ENCODE measurements at places on chromosomes 1 and 21.

DNA sequence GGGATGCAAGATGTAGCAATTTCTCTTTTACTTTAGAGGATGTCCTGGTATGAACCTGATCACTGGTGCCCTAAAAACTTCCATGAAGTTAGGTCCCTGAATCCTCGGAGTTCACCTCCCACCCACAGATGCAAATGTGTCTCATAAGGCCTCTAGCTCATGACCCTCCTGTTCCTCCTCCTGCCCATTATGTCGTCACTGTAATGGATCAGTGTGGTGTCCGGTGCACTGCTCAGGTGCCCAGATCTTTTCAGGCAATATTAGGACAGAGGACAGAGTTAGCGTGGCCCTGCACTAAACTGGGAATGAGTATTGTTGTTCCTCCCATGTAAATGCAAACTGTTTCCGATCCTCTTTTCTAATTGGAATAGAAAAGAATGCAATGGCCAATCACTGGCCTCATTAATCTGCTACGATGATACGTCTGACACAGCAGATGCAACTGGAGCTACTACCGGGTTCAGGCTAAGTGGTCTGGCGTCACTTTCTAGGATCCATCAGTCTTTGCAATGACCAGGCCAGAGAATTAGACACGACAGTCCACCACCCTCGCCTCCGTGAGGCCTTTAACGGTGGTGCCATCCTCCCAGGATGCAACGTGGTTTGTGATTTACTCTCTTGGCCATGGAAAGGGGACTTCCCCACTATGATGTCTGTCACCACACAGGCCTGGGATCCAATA lies 3.4 kb upstream of the COL6A2 start:
- H3K4me1 ChIP-seq, result peaks cover 10% of the 10 kb centered on the region
- H3K4me3 ChIP-seq, result no peak overlapping the region
- DNase-seq, result no peak
- H3K36me3 ChIP-seq, result peaks cover 3% of the 10 kb centered on the region
- peaks cover 4% of the 10 kb centered on the region for H3K27me3 ChIP-seq

DNA sequence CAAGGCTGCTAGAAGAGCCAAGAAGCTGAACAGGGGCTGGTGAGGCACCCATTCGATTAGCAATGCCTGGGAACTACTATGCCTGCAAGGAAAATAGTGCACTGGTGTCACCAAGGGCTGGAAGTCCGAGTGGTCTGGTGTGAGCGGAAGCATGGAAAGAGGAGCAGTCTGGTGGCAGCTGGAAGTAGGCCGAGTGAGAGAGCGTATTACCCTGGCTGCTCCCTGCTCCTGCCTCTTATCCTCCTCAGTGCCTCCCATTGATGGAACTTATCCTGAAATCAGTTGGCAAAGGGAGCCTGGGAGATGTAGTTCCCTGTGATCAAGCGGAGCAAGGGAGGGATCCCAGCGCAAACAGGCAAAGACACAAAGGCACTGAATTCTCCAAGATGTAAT lies 9.6 kb downstream of the SMAP2 start:
- peak overlapping the region; percentile 89 for H3K4me3 ChIP-seq
- H3K4me1 ChIP-seq, result peaks cover 61% of the 10 kb centered on the region
- H3K36me3 ChIP-seq, result peaks cover 2% of the 10 kb centered on the region
- H3K27me3 ChIP-seq, result no peaks in the 10 kb centered on the region

- H3K4me3 ChIP-seq, result no peak overlapping the region
- H3K27me3 ChIP-seq, result no peaks in the 10 kb centered on the region
- DNase-seq, result no peak
- H3K36me3 ChIP-seq, result no peaks in the 10 kb centered on the region
- H3K27ac ChIP-seq, result no peak overlapping the region
Measured at GRCh38 chr21:30620080-30620479, 347 bp upstream of the KRTAP20-4 start.

GRCh38 chr1:45004281-45004920 lies 6.7 kb downstream of the HECTD3 start:
- H3K27me3 ChIP-seq, result no peaks in the 10 kb centered on the region
- DNase-seq, result no peak
- H3K4me3 ChIP-seq, result no peak overlapping the region
- H3K36me3 ChIP-seq, result peaks cover 18% of the 10 kb centered on the region

- no peaks in the 10 kb centered on the region for H3K27me3 ChIP-seq
- no peak overlapping the region for H3K4me3 ChIP-seq
- peaks cover 19% of the 10 kb centered on the region for H3K4me1 ChIP-seq
- peaks cover 26% of the 10 kb centered on the region for H3K36me3 ChIP-seq
Measured at GRCh38 chr1:183543619-183544204, 46.5 kb downstream of the NCF2 start.

DNA sequence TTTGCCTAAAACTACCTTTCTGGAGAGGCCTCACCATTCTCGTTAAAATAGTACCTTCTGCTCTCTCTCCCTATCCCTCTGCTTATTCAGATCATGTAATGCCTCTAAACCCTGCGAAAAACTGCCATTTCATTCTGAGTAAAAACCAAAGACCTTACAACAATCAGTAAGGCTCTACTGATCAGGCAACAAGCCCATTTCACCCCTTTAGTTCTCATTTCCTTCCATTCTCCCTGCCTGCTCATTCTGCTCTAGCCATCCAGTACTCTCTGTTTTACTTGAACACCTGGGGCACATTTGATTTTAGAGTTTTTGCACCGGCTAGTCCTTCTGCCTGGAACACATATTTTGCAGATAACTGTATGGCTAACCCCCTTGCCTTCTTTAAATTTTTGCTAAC lies 187.8 kb downstream of the COQ8A start:
- no peak for DNase-seq
- H3K4me3 ChIP-seq, result no peak overlapping the region
- no peaks in the 10 kb centered on the region for H3K36me3 ChIP-seq
- no peak overlapping the region for H3K27ac ChIP-seq
- no peaks in the 10 kb centered on the region for H3K4me1 ChIP-seq

DNA sequence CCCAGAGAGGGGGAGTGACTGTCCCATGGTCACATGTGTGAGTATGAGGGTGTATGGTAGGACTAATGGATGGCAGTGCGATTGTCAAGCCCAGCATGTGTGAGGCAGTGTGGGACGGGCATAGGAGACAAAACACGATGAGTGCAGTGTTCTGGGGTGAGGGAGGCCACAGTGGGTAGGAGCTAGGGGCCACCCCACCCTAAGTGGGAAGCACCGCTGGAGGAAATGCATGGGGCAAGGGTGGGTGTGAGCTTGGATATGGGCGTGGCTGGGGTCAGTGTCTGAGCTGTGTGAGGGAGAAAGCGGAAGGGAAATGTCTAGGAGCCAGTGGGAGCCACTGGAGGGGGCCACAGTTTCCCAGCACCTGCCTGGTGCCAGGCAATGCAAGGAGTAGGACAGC lies 56.5 kb downstream of the FOXO6 start:
- H3K36me3 ChIP-seq, result no peaks in the 10 kb centered on the region
- H3K4me1 ChIP-seq, result peaks cover 2% of the 10 kb centered on the region
- no peak overlapping the region for H3K27ac ChIP-seq
- no peak for DNase-seq

Data from T-helper 17 cell (primary cell).